ENCODE measurements at places on chromosomes 6 and 20.

GRCh38 chr6:161085246-161085645, 93.7 kb downstream of the MAP3K4 start:
- no peak for DNase-seq

- no peak for DNase-seq
Observed at GRCh38 chr6:43054206-43054943, 724 bp upstream of the CUL7 start.

GRCh38 chr6:105504706-105505105, 101.8 kb upstream of the PREP start:
- no peak for DNase-seq

DNA sequence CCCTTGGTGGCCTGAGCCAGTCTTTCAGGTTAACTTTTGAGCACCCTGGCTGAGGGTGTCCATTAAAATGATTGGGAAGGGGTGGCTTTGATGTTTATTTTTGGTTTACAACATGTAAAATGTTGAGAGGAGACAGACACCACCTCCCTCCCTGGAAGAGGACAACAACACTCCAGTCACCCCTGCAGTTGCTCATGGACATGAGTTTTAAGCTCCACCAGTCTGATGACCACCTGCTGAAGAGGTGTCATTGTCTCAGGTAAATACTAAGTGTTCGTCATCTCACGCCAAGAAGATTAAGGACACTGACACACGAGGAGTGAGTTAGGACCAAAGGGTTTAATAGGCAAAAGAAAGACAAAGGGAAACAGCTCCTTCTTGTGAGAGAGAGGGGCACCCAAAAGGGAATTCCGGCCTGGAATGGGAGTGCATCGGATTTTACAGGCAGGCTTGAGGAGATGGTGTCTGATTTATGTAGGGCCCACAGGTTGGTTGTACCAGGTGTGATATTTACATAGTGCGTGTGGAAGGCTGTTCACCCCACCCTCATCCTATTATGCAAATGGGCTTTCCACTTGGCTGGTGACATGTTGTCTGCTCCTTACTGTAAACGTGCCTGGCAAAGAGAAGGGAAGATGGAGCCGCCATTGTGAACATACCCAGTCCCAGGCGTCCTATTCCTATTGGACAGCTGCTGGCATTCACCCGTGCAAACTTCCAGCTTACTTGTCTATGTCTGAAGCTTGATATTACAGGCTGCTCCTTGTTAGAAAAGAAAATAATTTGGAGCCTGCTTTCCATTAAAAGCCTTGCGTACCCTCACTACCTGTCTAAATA, 6.6 kb downstream of the HLA-B start:
- DNase-seq: no peak

- DNase-seq: no peak
Observed at GRCh38 chr6:14472986-14473337, 355.4 kb downstream of the CD83 start.

GRCh38 chr6:4717124-4717523, 59.1 kb upstream of the CDYL start:
- no peak for DNase-seq

GRCh38 chr6:122717350-122717749, 62.2 kb upstream of the FABP7 start:
- DNase-seq: no peak

DNA sequence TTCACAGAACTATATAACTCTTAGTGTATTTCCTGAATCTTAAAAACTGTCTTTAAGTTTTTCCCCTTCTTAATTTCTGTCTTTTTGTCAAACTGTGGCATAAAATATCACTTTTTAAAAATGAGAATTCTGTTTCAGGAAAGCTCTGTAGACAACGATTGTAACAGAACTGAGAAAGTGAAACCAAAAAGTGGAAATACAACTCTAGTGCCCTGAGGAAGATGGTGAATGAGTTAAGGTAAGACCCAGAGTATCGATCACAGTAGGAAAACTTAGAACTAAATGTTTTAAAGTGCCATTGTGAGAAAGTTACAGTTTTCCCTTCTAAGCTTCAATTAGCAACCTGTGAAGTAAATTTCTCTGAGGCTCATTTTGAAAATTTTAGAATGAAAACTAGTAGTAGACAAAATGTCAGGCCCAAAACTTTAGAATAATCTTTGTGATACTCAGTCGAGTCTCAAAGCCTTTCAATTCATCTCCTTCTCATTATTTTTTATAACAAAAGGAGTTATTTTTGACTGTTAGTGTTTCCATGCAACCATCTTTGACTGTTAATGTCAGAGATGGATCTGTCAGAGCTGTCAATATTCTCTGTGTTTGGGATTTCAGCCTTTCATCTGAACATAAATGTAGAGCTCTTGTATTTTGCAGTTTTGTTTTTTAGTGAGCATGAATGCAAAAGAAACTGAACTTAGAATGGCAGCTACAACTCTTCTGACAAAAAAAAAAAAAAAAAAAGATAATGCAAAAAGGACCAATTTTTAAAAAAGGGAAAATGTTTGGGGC, 19.0 kb upstream of the TRDN start:
- no peak for DNase-seq

DNA sequence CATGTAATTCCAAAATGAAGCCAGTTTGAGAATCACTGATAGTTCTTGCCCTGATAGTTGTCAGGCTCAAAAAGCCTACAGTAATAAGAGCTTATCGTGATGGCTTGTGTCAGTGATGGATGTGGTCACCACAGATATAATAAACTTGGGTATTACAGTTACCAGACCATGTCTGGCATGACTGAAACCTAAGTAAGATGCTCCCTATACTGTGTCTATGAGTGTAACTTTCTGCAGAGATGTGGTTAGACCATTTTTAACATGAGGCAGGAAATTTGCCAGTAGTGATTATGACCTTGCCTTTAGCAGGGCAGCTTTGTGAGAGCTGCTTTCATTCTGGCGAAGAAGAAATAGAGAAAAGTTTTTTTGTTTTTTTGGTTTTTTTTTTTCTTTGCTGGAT, 90.2 kb downstream of the ANKS1A start:
- no peak for DNase-seq

DNA sequence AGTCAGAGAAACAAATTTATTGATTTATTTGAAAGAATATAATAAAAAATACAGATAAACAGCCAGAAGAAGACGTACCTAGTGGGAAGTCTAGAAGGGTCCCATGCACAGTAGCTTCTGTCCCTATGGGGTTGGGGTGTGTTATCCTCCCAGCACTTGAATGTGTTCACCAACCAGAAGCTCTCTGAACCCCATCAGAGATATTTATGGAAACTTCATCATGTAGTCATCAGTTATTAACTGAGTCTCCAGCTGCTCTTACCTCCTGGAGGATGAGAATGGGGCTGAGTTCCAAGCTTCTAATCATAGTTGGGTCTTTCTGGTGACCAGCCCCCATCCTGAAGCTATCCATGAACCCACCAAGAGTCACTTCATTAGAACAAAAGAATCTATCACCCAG, 15.4 kb upstream of the USP45 start:
- DNase-seq: no peak

DNA sequence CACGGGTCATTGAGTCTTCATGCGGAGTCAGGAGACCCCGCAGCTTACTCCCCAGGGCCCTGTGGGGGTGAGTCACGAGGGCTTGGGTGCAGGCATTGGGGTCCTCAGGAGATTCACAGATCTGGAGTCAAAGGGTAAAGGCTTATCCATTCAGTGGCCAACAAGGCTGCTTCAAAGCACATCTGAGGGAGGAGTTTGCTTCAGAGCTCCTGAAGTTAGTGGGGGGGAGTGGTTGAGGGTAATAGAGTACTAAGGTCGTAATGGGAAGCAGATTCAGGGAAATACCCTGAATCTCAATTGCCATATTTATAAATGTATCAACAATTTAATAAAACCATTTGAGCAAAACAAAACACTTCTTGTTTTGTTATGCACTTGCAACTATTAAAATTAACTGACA, 37.3 kb downstream of the SH3BGRL2 start:
- no peak for DNase-seq
